ENCODE measurements at places on chromosomes 5 and 9.

GRCh38 chr9:12838546-12838945 is 63.7 kb downstream of the LURAP1L start:
- no peak for DNase-seq

GRCh38 chr5:159449925-159450324 is 119.6 kb upstream of the IL12B start:
- DNase-seq, result no peak

GRCh38 chr9:21904371-21904770 is 89.8 kb downstream of the CDKN2A start:
- DNase-seq, result no peak

- DNase-seq, result no peak
These were observed 361.8 kb downstream of the CDH18 start for GRCh38 chr5:19626211-19626610.

- DNase-seq, result no peak
These were observed 42.5 kb upstream of the RASGRF2 start for GRCh38 chr5:80917631-80918030.

- no peak for DNase-seq
These were observed 61.4 kb upstream of the GLRX start for GRCh38 chr5:95884017-95884325.

GRCh38 chr9:34512131-34513078 is 10.4 kb downstream of the ENHO start:
- no peak for DNase-seq

GRCh38 chr9:107283623-107284616 is 841 bp downstream of the RAD23B start:
- DNase-seq, result peak; percentile 41

GRCh38 chr5:89342106-89342876 is 459.3 kb upstream of the MEF2C start:
- DNase-seq, result no peak

DNA sequence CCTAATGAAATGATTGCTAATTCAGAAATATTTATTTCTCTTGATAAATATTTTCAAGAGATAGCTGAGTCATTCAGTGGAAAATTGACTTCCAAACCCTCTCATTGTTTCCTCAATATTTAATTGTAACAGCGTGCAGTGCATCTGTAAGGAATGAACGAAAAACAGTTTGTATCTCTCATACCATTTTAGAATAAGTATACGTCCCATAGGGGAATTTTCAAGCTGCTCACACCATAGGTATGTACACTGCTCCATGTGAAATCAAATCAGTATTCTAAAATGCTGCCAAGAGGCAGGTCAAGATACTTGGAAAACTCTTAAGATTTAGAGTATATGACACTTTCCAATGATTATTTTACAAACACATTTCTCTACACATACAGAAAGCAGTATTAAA is 202.2 kb downstream of the ARL15 start:
- no peak for DNase-seq

DNA sequence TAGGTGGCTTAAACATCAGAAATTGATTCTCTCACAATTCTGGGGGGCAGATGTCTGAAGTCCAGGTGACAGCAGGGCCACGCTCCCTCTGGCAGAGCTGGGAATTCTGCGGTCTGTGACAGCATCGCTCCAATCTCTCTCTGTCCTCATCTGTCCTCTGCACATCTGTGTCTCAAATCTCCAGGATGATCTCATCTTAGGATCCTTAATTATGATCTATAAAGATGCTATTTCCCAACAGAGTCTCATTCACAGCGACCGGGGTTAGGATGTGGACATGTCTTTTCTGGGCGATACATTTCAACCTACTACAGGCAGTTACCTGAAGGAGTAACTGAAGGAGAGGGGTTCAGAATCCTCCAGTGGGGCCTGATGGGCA is 31.4 kb downstream of the ANKRD33B start:
- DNase-seq, result no peak

- no peak for DNase-seq
These were observed 91.3 kb upstream of the HMHB1 start for GRCh38 chr5:143720689-143721088.

GRCh38 chr9:135997090-135998015 is 36.2 kb upstream of the UBAC1 start:
- no peak for DNase-seq

All from activated effector memory CD4-positive, alpha-beta T cell treated with Interleukin-2 at 50 U/mL for 16 hours (primary cell).